ENCODE measurements at places on chromosomes 2 and 18.

DNA sequence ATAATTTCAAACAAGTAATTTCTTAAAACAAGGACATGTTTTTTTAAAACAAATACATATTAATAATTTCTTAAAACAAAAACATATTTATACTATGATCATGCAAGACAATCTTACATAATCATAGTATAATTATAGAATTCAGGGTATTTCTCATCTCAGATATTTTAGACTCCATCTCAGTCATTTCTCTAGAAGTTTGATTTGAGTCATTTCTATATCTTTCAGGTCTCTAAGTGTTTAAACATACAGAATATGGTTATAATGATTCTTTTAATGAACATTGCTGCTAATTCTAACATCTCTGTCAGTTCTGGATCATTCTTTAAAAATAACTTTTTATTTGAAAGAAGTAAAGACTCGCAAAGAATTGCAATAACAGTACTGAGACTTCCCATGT, 154.2 kb upstream of the KYNU start:
- DNase-seq = no peak

DNA sequence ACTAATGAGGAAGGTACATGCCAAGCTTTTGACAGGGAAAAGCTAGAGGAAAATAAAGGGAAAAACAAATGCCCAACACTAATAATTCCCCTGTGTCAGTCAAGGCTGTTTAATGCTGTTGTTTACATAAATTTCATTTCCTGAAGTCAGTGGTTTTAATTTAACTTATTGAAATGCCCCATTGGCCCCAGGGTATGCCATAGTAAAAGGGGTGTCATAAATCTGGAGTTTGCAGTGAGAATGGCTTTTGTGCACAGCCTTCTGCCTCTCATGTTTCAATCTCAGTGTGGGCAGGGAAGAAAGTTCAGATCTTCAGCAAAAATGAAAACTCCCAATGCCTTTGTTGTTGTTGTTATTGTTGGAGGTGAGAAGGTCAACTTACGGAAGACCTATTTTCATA, 550.1 kb upstream of the DCC start:
- DNase-seq = no peak

DNA sequence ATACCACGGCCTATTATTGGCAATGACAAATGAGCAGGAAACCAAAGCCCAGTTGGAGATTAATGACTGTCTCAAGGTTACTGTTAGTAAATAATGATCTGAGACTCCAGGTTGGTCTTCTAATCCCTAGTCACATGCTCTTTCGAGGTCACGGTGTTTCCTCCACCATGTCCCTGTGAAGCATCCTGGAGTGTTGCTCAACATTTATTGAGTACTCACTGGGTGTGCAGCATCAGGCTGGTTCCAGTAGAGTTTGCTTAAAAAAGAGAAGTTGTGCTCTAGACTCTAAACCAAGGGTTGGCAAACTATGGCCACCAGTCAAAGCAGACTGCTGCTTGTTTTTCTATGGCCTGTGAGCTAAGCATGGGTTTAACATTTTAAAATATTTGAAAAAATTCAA, 263.8 kb upstream of the ATP5MC3 start:
- no peak for DNase-seq

DNA sequence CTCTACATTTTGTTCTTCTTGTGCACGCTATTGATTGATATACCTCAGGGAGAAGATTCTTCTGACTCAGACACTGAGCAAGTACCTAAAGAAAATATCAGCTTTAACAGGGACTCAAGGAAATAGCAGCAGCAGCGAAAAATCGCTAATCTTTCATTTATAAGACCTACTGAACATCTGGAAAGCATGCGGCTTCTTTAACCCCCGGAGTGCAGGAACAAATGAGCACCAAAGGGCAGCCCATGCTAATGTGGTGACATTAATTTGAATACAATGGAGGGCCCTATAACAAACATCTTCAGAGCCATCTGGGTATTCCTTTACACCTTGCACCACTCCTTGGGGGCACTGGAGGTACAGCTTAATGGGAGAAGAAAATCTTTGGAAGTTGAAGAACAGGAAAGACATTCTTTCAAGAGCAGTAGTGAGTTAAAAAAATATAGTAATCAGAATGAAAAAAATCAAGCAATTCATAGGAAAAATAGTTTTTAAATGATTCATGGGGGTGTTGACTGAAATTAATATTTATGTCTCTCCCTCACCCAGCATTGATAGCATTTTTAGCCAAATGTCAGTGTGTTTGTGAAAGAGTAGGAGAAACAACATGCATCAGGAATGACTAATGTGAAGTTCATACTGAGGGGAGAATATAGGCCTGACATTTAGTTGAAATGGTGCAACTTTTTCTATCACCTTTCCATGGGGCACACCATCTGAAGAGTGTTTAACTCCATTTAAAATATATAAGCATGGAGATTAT, 281.7 kb downstream of the HRH4 start:
- DNase-seq = no peak

DNA sequence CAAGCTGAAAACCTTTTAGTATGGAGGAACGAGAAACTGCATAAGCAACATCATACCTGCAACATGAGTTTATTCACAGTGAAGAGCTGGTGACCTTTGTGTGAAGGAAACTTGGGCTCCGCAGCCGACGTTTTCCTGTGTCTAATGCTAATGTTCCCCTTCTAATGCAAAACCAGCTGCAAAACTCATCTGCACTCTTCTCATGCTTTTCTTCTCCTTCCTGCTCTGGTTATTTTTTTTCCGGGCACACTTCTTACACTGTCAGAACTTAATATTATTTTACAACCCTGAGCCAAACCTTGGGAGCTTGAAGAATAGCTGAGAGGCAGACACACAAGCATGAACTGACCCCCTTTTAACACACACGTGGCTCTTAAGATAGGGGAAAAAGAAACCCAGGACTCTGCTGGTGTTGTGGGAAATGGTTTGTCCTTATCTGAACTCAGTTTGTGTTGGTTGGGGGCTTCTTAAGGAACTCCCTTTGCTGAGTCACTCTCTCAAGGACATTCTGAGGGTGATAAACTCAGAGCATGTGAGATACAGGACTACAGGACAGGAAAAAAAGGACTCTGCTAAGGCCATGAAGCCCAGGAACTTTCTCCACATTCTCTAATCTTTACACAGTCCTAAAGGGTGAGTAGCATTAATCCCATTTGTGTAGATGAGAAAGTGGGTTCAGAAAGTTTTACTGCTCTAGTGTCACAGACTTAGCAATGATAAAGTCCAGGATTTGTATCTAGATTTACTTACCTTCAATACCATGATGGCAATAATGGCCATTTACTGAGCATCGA, 439.3 kb upstream of the TRIB2 start:
- no peak for DNase-seq

GRCh38 chr18:8890957-8891464, 185.7 kb downstream of the MTCL1 start:
- DNase-seq = no peak

- DNase-seq = no peak
These were observed 10.4 kb downstream of the CHMP3 start for GRCh38 chr2:86552889-86553288.

DNA sequence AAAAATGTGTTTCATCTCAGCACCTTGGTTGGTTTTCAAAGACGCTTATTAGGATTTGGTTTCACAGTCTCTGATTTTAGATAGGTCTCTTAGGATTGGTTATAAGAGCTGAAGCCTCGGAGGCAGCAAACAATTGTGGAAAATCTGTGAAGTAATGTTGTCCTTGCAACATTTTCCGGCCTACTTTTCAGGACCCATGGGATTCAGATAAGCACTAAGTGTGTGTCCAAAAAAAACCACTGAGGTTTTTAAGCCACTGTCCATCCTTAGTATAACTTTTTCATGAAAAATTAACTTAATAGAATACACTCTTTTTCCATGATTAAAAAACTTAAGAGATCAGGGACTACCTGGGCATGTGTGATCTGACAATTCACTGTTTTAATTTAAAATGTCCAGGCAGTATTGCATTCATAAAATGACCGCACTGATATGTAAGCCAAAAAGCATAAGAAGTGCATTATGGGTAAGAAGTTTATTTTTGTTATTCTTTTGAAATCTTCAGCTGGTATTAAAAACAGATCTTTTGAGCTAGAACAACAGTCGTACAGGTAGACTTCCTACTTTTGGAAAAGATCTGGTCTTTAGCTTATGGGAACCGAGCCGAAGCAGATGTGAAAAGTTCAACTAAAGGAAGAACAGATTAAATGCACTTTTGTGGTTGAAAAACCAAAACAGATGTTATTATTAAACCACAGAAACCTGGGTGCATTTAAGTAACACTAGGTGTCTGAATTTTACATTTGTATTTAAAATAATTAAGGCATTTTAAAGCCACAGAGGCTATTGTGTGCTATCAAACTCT, 479.4 kb upstream of the ZEB2 start:
- DNase-seq = no peak

GRCh38 chr2:129798626-129799025, 180.8 kb upstream of the RAB6C start:
- no peak for DNase-seq

GRCh38 chr2:181411105-181411849, 45.9 kb upstream of the ITGA4 start:
- no peak for DNase-seq

- DNase-seq = no peak
These were observed 57.1 kb upstream of the PKDCC start for GRCh38 chr2:41990688-41991087.

GRCh38 chr2:138565230-138565598, 63.6 kb downstream of the SPOPL start:
- DNase-seq = no peak

DNA sequence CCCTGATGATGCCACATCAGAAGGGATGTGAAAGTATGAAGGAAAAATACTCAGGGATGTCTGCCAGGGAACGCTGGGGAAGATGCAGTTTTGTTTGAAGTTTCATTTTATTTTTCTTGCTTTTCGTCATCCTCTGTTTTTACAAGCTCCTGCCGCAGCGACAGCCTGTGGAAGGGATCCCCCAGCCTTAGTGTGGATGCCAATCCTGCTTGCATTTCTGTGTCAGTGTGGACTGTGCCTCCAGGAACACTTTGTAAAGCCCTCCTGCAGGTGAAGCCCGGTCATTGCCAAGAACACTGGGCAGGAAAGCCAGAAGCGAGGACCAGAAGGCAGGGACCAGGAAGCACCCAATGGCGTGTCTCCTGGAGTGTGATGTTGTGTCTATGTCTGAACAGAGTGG, 234.3 kb downstream of the SEPTIN10 start:
- DNase-seq = no peak

DNA sequence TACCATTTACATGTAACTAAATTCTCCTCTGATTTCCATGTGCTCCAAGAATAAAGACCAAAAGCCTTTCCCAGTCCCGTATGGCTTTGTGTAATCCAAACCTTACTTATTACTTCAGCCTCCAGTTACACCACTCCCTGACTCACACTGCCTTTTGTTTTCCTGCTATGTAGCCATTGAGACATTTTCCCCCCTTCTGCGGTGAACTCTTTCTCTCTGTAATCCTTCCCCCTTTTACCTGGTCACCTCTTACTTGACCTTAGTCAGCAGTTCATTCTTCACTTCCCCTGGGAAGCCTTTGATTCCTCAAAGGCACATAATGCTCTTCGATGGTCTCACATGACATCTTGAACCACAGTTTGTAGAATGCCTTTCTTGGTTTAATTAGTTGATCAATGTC, 256.0 kb upstream of the FANCL start:
- no peak for DNase-seq

GRCh38 chr2:52613064-52613463, 1154.5 kb upstream of the CHAC2 start:
- DNase-seq = no peak

DNA sequence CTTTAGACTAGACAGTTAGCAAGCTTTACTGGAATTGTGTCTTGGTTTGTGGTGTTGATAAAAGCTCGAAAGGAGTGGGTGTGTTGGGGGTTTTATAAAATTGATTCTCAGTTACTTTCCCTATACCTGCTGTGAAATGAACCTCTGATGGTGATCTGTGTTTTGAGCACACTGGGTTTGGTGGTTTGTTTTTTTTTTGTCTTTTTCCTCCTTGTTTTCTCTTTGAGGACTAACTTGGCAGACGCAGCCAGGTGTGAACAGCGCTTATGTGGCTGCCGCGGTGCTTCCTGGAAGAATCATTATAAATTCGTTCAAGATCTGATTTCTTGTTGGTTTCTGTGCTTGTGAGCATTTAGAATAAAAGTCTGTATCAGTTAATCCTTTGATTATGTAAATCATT, 28.5 kb downstream of the GRHL1 start:
- no peak for DNase-seq

- DNase-seq = no peak
These were observed 41.5 kb downstream of the NCKAP5 start for GRCh38 chr2:133526530-133527300.

DNA sequence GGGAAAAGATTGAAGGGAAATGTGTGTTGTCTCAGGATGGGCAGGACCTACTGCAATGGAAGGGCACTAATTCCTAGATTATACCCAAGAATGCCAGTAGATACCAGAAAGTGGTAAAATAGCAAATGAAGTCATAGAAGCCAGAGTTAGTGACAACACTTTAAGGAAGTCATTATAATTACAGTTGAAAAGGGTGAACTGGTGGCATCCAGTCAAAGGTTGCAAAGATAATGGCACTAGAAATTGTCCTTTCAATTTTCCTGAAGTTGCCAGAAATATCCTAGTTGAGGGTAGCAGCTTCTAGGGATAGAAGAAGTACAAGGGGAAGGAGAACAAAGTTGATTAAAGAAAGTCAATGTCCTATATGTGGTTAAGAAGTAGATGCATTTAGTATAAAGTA, 68.8 kb upstream of the GLS start:
- no peak for DNase-seq

GRCh38 chr2:216884347-216884746, 24.5 kb upstream of the TNP1 start:
- DNase-seq = no peak

- no peak for DNase-seq
These were observed 25.7 kb upstream of the SESTD1 start for GRCh38 chr2:179290329-179290728.

GRCh38 chr2:234355021-234355720, 141.7 kb downstream of the ARL4C start:
- DNase-seq = no peak

- DNase-seq = no peak
These were observed 199.9 kb upstream of the FN1 start for GRCh38 chr2:215635788-215636139.

DNA sequence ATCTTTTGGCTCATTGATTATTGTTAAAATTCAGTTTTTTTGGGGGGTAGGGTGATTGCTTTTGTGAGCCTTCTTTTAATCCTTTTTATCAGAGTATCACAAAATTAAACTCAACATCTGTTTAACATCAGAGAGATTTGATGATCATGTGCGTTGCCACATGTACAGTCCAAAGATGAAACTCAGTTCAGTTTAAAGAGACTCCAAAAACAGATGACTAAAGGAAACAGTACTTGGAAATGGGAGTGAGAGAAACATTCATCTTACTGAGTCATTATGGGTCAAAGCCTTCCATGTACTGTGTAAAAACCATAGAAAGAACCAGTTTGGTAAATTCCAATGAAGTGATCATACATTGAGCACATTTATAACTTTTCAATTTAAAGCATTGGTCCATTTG, 53.0 kb downstream of the LYPD6 start:
- no peak for DNase-seq

GRCh38 chr2:110946902-110947301, 173.8 kb upstream of the BCL2L11 start:
- DNase-seq = no peak

GRCh38 chr2:141957321-141957720, 173.5 kb downstream of the LRP1B start:
- DNase-seq = no peak

GRCh38 chr2:69680001-69680675, 36.6 kb upstream of the AAK1 start:
- DNase-seq = no peak
